ENCODE measurements at places on chromosomes 7 and 10. TPM values are rescaled to one million over a fixed set of nuclear protein-coding genes. Genes with fewer than 3 reads are reported as not detected.

The ASB15 gene
- total RNA-seq, result not detected

The GDF2 gene
- not detected for total RNA-seq

The FAM25C gene
- total RNA-seq, result not detected

The NUDT13 gene
- 6.3 TPM for total RNA-seq

The WDFY4 gene
- total RNA-seq, result not detected

The CACNA2D1 gene
- total RNA-seq, result 15.7 TPM

The BAMBI gene
- 4.0 TPM for total RNA-seq

The TUBB8 gene
- total RNA-seq, result not detected

The CHN2 gene
- 3.6 TPM for total RNA-seq

The HOXA5 gene
- total RNA-seq, result 7.5 TPM

The AGBL3 gene
- 2.6 TPM for total RNA-seq

The SEMA4G gene
- 1.7 TPM for total RNA-seq

The DCLRE1A gene
- total RNA-seq, result 22.3 TPM

The GPRIN2 gene
- not detected for total RNA-seq

The OPN4 gene
- not detected for total RNA-seq

The LBX1 gene
- 0.12 TPM for total RNA-seq

The CYP2W1 gene
- 0.05 TPM for total RNA-seq

The NRP1 gene
- total RNA-seq, result 11.6 TPM

The FIS1 gene
- 97.5 TPM for total RNA-seq

The CHAT gene
- total RNA-seq, result not detected

The ZNF92 gene
- 12.2 TPM for total RNA-seq

The CYP3A7 gene
- not detected for total RNA-seq

The EGR2 gene
- 0.32 TPM for total RNA-seq

The SORCS1 gene
- 0.20 TPM for total RNA-seq
